ENCODE measurements at places on chromosomes 6 and 20. TPM values are rescaled to one million over a fixed set of nuclear protein-coding genes. Genes with fewer than 3 reads are reported as not detected.

Gene CASS4
- total RNA-seq = 0.77 TPM

Gene DDX43
- 2.7 TPM for total RNA-seq

Gene LGSN
- not detected for total RNA-seq

Gene BPIFA1
- not detected for total RNA-seq

Gene SIRPG
- total RNA-seq = not detected

Gene SLPI
- total RNA-seq = not detected

Gene SIRPD
- total RNA-seq = not detected

Data from uterine smooth muscle cell (primary cell).